ENCODE measurements at places on chromosomes 12 and 14.

DNA sequence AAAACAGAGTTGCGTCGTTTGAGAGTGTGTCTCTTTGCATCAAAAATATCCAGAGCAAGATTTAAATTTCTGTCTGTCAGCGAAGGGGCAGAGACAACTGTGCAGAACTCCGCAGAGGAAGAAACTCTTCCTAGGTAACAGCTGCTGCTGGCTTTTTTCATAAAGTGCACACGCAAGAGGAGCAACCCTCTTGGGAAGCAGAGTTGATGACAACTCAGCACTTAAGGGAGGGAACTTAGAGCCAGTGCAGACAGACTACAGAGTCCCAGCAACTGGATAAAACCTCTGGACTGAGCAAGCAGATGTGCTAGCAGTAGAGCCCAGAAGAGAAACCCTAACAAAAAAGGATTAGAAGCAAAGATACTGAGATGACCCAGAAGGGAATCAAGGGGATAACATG, 337.1 kb downstream of the PCNX1 start:
- no peak for DNase-seq

DNA sequence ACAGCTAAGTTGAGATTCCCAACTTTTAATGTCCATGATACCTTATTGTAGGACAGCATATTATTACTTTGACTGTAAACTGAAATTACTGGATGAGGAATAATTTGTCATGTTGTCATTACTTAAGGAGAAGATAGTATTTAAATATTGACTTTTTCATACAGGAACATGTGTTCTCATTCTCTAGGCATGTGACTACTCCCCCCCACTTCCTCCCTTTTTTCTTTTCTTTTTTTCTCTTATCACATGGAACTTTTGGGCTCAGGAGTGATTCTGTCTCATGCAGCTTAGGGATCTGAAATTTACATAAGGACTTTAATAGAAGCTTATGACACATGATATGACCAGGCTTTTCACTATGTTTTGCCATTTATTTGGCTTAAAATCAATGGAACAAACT, 127.7 kb upstream of the SLCO1C1 start:
- DNase-seq: no peak

DNA sequence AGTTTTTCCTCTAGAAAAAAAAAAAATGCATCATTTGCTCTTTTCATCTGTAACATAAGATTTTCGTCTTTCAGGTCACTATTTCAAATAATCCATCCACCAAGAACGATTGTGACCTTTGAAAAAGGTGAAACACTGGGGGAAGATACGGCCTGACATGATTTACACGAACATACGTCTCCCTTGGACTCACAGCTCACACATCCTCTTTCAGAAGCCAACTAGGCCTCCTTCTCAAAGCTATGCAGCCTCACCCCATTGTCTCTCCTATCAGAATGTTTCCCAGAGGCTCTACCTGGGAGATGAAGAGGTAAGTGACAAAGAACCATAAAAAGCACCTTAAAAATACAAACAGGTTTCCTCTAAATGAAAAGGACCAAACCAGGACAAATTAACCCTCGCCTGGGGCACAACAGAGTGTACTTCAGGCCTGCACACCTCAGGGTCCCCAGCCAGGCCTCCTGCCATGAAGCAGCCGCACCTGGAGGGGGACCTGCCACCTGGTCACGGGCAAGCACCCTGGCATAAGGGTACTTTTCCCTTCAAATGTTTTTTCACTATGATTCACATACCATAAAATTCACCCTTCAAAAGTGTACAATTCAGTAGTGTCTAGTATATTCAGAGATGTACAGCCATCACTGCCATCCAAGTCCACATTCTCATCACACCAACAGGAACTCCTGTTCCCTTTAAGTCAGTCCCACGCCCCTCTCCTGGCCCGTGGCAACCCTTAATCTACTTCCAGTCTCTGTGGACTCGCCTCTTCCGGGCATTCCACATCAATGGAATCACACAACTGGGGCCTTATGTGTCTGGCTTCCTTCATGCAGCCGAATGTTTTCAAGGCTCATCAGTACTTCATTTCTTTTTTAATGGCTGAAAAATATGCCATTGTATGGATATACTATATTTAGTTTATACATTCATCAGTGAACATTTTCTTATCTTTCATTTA, 5.4 kb downstream of the SLC15A4 start:
- no peak for DNase-seq

- no peak for DNase-seq
Measured at GRCh38 chr12:8665759-8666158, 3.1 kb upstream of the MFAP5 start.

Measured in central memory CD4-positive, alpha-beta T cell (primary cell).